Stimulated activated CD4-positive, alpha-beta T cell treated with anti-CD3 and anti-CD28 coated beads, TNF-alpha, amount 100 ng/mL, for 48 hours (primary cell): ENCODE measurements at places on chromosomes 3 and 15.

GRCh38 chr3:54339608-54340007 is 217.3 kb downstream of the CACNA2D3 start:
- no peak for DNase-seq

GRCh38 chr15:68418611-68419161 is 13.3 kb downstream of the ITGA11 start:
- DNase-seq: no peak

- DNase-seq: no peak
Observed at GRCh38 chr15:29319823-29320222, 50.2 kb upstream of the NSMCE3 start.

- DNase-seq: no peak
Observed at GRCh38 chr3:195771646-195772300, 40.0 kb downstream of the MUC4 start.

DNA sequence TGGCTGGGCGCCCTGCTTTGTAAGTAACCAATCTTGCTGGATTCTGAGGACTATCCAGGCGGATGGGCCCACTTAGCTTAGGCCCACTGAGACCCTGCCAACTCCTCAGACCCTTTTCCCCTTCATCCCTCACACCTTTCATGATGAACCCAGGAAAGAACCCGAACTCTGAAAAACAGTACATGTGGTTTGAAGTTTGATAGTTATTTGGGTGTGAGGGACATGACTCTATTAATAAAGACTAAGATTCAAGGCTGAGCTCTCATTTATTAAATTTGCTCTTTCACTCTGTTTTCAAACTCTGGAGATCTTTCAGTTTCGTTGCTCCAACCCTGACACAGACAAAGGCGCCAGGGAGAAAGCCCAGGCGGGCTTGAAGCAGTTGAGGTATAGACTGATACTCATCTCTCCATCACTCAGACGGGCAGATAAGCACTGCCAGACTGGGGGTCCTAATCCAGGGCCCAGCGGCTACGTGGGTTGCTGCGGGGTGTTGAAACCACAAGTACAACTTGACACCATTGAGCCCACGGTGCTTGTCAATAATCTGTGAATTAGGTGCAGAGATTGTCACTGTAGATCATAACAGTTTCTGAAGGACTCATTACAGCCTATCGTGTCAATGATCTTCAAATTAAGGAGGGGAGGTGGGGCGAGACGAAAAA is 7.2 kb upstream of the SOX2 start:
- no peak for DNase-seq

DNA sequence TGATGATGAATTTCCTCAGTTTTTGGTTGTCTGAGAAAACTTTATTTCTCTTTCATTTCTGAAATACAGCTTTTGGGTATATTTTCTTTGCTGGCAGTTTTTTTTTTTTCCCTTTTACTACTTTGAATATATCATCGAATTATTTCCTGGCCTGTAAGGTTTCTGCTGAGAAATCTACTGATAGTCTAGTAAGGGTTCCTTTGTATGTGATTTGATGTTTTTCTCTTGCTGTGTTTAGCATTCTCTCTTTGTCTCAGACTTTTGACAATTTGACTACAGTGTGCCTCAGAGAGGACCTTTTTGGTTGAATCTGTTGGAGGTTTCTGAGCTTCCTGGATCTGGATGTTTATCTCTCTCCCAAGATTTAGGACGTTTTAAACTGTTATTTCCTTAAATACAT is 336.0 kb downstream of the CACNA2D3 start:
- DNase-seq: no peak
